NB4 (cell line): ENCODE measurements at places on chromosomes 6 and 20.

GRCh38 chr6:16367571-16367970 is 129.2 kb downstream of the GMPR start:
- DNase-seq, result no peak

DNA sequence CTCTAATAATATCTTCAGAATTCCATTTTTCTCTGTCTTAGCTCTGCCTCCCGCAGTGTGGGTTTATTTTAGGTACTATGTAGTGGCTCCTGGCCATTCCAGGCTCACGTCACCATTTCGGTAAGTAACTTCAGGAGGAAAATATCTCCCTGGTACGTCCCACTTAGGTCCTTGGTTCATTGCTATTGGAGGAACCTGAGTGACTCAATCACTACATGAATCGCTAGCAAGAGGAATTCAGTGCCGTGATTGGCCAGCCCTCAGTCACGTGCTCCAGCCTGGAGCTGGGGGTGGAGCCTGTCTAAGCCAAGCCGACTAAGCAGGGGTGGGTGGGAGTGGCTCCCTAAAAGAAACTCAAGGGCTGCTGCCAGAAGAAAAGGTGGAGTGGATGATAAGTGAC is 67.3 kb upstream of the E2F3 start:
- no peak for DNase-seq

DNA sequence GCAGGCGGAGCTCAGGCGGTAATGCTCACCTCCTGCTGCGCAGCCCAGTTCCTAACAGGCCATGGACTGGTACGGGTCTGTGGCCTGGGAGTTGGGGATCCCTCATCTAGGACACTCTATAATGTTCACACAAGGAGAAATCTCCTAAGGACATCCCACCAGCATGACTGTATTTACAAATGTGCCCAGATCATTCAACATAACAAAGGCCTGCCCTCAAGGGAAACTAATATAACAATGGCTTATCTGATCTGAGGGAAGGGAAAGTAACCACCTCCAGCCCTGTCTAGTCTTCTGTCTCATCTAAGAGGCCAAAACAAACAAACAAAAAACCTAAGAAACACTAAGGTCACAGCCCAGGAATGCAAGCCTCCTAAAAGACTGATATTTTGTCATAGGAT is 232.8 kb downstream of the RNGTT start:
- no peak for DNase-seq

GRCh38 chr6:16438718-16439591 is 200.6 kb downstream of the GMPR start:
- no peak for DNase-seq

GRCh38 chr6:95578106-95578410 is 723 bp downstream of the MANEA start:
- no peak for DNase-seq

DNA sequence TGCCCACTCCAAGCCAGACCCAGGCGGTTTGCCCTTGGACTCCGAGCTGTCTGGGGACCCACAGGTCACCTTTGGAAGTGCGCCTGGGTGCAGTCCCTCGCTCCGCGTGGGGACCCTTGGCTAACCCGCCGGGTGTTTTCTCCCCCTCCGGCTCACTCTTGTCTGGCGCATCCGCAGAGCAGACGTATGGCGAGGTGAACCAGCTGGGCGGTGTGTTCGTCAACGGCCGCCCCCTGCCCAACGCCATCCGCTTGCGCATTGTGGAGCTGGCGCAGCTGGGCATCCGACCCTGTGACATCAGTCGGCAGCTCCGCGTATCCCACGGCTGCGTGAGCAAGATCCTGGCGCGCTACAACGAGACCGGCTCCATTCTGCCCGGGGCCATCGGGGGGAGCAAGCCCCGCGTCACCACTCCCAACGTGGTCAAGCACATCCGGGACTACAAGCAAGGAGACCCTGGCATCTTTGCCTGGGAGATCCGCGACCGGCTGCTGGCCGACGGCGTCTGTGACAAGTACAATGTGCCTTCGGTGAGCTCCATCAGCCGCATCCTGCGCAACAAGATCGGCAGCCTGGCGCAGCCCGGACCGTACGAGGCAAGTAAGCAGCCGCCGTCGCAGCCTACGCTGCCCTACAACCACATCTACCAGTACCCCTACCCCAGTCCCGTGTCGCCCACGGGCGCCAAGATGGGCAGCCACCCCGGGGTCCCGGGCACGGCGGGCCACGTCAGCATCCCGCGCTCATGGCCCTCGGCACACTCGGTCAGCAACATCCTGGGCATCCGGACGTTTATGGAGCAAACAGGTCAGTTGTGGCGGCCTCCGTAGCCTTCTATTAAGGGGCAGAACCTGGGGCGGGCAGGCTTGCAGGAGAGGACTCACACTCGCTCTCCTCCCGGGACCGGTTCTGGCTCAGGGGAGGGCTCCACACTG is 1.1 kb downstream of the PAX1 start:
- no peak for DNase-seq

GRCh38 chr6:12350644-12351170 is 60.5 kb downstream of the EDN1 start:
- no peak for DNase-seq

GRCh38 chr20:50199703-50200102 is 9.1 kb downstream of the CEBPB start:
- DNase-seq, result no peak

GRCh38 chr6:128889870-128890269 is 6.9 kb downstream of the LAMA2 start:
- DNase-seq, result no peak

GRCh38 chr6:31730631-31731086 is 1.6 kb upstream of the DDAH2 start:
- DNase-seq, result peak; percentile 32
